ENCODE measurements at places on chromosomes 4 and X.

DNA sequence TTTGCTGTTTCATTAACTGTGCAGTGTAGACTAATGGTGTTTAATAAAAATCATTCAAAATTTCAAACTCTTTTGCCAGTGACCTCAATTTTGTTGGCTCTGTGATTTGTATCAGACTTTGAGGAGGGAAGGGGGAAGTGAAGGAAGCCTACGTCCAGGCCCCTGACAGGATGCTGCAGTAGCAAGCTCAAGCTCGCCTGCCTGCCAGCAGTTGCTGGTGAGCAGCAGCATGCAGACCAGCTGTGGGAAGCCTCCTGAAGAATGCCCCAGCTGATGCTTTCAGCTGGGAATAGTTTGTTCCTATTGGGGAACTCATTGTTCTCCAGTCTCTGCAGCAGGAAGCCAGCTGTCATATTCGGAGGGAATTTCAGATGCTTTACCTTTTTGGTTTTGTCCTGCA, 495.2 kb downstream of the AFF2 start:
- DNase-seq = no peak

- no peak for DNase-seq
Observed at GRCh38 chr4:80249144-80249543, 17.3 kb upstream of the FGF5 start.

DNA sequence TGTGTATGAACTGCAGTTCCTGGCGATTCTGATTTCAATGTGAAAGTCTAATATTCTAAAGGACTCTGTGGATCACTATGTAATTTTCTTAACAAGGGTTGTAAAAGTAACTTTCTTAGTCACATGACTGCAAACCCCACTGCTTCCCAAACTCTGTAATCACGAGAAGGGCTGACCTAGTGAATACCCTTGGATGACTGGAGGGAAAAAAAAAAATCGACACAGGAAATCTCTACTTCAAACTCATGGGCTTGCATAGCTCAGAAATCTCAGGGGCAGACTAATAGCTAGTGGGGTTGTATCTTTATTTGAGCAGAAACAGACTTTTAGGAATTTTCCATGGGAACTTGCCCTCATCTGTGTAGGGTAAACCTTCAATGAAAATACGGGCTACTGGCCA, 4.8 kb upstream of the MXRA5 start:
- DNase-seq = no peak

- DNase-seq = no peak
Observed at GRCh38 chrX:111270339-111270738, at the start of gene CAPN6. Gene CAPN6 (minus strand): TSS chrX:111270483. CDS start chrX:111263936, 6,547 bp downstream.

- DNase-seq = no peak
Observed at GRCh38 chrX:123436512-123437136, 252.5 kb downstream of the GRIA3 start.

GRCh38 chrX:20399728-20400414, 133.2 kb upstream of the RPS6KA3 start:
- DNase-seq = no peak

- no peak for DNase-seq
Observed at GRCh38 chr4:9847968-9848748, 66.7 kb downstream of the DRD5 start.

DNA sequence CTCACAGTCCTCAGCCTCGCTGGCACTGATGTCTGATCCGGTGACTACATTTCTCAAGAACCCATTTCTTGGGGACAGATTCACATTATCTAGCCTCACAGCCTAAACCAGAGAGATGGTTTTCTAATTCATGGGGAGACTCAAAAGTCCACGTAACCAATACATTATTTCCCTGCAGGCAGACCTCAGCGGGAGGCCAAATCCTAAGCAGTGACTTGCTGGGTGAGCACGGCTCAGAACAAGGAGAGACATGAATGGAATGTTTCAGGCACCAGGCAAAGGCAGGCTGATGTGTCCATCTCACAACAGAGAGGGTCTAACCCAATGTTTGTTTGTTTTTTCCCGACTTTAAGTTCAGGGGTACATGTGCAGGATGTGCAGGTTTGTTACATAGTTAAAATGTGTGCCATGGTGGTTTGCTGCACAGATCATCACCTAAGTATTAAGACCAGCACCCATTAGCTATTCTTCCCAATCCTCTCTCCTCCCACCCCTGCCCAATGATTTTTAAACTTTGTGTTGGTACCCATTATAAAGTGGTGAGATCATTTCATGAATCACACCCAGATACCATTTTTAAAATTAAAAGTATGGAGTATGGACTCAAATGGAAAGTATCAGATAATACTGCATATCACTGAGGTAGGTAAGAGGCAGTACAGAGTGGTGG, 53.3 kb downstream of the SCD5 start:
- no peak for DNase-seq

DNA sequence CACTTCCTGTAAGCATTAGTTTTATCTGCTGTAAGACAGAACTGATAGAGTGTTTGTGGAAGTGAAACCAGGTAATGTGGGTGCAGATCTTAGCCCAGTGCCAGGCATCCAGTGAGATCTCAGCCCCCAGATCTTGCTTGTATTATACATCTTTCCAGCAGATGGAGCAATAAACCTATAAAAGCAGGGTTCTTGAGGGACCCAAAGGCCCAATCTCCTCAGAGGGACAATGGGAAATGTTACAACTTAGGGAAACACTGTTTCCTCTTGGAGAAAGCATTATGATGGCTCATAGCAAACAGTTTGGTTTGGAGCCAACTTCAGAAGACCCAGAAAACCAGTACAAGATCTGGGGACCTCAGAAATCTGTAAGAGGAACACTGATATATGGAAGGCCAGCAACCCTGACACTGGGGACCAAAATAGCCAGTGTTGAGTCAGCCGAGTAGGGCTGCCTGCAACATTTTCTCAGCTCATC, 206.3 kb downstream of the SLC7A11 start:
- no peak for DNase-seq

DNA sequence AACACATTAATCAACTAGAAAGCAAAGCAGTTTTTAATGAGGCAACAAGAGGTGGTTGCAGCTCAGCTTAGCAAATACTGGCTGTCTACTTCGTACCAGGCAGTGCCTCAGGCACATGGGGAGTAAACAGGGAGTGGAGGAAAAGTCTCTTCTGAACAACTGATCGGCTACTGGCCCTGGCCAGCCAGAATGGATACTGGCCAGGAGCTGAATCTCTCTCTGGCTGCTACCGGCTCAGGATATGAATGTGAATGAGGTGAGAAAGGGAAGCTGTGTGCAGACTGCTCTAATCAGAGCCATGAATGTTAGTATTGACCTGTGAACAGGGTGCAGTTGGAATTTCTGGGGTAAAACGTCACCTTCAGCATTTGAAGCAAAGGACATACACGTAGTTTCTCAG, 77.3 kb downstream of the STK32B start:
- no peak for DNase-seq

DNA sequence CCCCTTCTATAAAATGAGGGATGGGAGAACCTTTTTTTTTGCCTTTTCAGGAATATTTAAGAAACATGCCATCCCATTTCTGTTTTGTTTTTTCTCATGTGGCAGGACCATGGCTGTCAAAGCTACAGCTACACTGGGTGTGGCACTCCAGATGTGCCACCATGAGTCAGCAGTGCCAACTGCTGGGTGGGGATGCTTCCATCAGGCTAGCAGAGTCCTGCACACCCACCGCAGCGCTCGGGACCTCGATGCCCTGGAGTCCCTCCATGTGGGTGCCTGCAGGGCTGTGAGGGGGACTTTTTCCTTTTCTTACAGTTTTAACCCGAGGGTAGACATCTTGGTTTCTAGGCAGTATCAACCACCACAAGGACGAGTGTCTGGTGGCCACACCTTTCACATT, 352.6 kb downstream of the NR3C2 start:
- no peak for DNase-seq

DNA sequence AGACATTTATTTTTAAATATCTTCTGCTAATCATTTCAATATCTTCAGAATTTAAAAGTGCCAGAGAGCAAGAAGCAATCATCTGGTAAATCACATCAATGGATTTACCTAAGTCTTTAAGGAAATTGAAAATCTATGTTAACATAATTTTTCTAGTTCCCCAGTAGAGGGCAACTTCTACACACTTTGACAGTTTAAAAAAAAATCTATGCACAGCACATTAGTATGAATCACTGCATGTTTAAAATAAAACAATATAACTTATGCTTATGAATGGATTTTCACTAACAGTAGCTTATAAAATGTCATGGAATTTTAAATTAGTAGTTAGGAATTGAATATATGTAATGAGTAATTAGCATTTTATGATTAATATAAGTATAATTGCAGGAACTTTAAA, 126.5 kb downstream of the REELD1 start:
- no peak for DNase-seq

DNA sequence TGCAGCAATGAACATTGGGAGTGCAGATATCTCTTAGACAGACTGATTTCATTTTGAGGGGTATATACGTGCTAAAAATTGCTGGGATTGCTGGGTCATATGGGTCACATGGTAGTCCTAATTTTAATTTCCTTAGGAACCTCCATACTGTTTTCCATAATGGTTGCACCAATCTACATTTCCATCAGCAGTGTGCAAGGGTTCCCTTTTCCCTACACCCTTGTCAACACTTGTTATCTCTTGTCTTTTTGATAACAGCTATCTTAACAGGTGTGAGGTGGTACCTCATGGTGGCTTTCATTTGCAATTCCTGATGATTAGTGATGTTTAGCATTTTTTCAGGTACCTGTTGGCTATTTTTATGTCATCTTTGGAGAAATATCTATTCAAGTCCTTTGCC, 57.0 kb downstream of the GPC3 start:
- DNase-seq = no peak

- no peak for DNase-seq
Observed at GRCh38 chr4:40369437-40370274, 34.5 kb downstream of the CHRNA9 start.

DNA sequence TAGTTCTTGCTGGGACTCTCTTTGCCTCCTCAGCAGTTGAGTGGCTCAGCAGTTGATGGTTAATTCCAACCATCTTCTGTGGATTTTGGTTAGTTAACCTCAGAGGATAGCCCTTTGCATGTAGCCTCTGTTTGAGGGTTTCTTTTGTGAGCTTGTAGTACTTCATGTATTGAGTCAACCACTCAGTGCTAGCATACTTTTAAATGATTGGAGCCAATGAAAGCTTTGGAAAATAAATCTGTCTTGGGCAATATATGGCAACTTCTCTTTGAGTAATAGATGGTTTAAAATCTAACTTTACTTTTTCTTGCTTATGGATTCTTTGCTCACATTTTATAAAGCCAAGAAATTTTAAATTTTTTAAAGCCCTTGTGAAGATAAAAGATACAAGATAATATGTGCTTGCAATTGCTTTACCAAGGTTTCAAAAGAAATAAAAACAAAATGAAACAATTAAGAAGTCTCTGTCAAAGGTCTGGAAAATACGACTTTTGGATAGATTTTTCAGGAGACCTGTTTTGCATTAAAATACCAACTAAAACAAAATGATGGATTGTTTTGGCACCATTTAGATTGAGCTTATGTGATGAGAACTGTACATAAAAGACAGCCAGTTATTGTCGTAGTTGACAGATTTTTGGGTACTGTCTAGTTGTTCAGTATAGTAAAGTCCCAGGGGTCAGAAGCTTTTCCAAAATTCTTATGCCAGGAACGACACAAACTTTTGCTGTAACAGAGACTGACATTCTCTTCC, 181.9 kb downstream of the SPRY1 start:
- no peak for DNase-seq

DNA sequence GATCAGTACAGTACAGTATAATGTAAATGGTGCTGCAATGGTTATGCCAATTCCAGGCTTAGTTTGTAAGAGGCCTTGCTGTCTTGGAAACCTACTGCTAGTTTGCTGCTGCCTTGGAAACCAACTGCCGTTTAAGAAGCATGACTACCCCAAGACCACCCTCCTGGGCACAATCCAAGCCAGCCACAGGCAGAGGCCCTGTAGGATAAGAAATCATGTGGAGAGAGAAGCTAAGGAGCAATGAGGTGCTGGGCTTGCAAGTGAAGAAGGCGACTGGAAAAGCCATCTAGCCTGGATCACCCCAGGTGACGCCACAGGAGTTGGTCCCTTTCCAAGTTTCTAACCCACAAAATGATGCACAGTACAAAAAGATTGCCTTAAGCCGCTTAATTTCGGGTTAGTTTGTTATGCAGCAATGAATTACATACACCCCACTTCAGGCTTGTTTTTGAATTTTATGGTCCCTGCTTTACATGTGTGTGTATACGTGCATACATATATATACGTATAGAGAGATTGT, 16.9 kb downstream of the ZFP42 start:
- DNase-seq = no peak

- DNase-seq = no peak
Observed at GRCh38 chrX:38726612-38727011, 74.6 kb upstream of the MID1IP1 start.

- no peak for DNase-seq
Observed at GRCh38 chr4:576991-577498, 950 bp upstream of the TMEM271 start.

DNA sequence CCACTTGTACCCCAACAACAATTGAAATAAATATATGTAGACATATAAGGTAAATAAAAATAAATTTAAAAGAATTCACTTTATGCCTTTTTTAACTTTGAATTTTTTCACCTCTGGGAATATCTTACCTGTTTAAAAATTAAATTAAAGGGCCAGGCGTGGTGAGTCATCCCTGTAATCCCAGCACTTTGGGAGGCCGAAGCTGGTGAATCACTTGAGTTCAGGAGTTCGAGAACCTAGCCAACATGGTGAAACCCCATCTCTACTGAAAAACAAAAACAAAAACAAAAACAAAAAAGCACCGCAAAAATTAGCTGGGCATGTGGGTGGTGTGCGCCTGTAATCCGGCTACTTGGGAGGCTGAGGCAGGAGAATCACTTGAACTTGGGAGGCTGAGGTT, 164.8 kb downstream of the AASDH start:
- DNase-seq = no peak

- no peak for DNase-seq
Observed at GRCh38 chr4:105966051-105966450, 70.8 kb downstream of the NPNT start.

GRCh38 chr4:94566420-94566819, 114.7 kb downstream of the PDLIM5 start:
- DNase-seq = no peak

DNA sequence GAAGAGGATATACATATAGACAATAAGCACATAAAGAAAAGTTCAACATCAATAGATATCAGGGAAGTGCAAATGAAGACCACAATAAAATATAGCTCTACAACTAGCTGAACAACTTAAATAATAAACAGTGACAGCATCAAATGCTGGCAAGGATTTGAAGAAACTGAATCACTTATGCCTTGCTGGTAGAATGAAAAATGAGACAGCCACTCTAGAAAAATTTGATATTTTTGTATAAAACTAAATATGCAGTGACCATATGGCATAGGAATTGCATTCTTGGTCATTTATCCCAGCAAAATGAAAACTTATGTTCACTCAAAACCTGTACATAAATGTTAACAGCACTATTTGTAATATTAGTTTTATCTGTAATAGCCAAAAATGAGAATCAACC, 1102.0 kb downstream of the C4orf33 start:
- no peak for DNase-seq

DNA sequence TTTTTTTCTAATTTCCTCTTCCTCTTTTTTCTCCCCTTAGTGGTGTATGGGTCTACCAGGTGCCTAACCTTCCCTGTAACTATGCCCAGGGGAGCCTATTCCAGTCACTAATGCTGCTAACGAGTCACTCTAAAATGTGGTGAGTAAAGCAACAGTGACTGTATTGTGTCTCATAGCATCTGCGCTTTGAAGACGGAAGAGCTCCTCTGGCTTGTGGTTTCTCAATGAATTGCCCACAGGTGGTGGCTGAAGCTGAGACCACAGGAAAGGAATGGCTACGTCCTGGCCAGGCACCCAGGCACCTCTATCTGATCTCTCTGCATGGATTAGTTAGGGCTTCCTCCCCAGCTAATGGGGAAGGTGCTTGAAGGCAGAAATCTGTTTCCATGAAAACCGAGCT, 763.5 kb upstream of the FRG1 start:
- DNase-seq = no peak
